ENCODE measurements at places on chromosomes 13 and 19.
A peak's percentile ranks its signal among the peaks of the same experiment; 100 is the strongest.

- DNase-seq, result no peak
Observed at GRCh38 chr13:110326263-110326904, 19.3 kb downstream of the COL4A2 start.

DNA sequence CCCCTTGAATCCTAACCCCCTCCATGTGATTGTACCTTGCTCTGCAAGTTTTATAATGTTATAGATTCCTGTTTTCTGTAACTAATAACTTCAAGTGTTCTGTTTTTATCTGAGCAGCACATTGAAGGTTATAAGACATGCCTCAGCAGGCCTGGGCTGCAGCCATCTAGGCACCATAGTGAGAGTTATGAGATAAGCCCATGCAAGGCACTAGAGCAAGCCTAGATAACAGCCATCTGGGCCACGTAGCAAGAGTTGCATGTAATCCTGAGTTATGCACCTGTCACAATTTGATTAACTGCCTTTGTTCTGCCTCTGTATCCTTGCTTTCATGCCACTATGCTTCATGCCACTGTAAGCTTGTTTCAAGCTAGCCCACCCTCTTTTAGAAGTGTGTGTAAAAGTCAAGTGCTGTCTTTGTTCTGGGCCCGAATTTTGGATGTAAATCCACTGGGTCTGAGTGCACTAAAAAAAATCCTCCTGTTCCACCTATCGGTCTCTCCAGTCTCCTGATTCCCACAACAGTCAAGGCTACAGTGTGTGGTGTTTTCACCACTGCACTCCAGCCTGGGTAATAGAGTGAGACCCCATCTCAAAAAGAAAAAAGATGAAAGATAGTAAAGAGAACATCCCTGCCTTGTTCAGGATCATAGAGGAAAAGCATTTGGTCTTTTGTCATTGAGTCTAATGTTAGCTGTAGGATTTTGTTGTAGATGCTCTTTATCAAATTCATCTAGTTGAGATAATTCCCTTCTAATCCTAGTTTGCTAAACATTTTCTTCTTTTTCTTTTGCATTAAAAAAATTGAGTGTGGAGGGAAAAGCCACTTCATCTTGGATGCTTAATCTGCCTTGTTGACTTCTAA, 16.0 kb upstream of the KBTBD6 start:
- no peak for DNase-seq

DNA sequence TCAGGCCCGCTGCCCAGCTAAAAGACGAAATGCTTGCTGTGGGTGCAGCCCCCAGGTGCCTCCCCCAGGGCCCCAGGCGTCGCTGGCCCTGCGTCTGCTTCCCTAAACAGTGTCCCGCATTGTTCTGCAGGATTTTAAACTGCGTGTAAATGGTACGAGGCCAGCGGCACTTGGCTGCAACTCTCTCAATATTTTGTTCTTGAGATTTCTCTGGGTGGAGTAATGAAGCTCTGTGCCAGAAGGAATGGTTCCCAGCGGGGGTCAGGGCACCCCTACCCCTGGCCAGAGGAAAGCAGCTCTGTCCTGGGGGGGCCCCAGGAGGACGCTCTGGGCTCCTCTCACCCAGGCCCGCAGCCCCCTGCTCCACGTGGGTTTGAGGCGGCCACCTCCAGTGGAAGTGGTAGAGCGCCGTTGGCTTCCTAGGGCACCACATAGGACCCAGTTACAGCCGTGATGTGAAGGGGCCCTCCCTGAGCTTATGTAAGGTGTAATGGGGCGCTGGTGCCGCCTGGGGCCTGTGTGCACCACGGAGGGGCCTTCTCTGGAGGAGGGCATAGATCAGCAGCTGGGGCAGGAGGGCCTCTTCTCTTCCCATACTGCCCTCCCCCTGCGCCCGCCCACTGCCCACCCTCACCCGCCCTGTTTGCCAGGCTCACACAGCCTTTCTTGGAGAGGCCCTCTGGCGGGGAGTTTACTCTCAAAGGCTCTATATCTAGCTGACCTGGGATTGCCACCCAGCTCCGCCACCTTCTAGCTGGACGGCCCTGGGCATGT, 19.8 kb downstream of the PAK4 start:
- no peak for DNase-seq

DNA sequence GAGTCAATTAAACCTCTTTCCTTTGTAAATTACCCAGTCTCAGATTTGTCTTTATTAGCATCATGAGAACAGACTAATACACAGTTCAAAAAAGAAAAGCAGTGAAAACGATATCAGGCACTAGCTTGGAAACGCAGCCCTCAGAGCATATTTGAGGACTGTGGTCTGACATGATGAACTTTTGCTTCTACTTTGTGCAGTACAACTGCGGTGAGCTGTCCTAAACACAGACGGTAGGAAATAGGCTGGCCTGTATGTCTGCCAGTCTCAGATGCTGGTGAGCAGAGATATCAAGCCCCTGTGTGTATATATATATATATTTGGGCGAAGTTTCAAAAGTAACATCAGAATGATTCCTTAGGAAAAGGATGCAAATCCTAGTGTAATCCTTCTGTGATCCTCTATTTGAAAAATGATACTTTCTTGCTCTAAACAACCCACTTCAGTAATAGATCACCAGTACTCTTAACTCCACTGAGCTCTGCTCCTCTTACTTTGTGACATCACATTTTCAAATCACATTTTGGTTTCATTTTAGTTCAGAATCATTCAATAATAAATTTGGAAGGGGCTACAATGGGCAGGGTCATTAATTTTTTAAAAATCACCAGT, 74.4 kb downstream of the TNFRSF19 start:
- DNase-seq, result no peak

GRCh38 chr19:16290692-16291091, 33.9 kb upstream of the KLF2 start:
- no peak for DNase-seq

DNA sequence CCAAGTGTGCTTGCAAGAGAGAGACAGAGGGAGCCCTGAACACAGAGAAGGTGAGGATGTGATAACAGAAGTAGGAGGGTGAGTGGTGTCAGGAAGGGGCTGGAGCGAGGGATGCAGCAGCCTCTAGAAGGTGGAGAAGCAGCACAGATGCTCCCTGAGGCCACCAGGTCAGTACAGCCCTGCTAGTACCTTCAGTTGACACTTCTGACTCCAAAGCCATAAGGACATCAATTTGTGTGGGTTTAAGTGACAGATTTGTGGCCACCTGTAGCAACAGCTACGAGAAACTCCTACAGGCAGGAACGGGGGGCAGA, 6.9 kb downstream of the ERICH4 start:
- DNase-seq, result no peak

DNA sequence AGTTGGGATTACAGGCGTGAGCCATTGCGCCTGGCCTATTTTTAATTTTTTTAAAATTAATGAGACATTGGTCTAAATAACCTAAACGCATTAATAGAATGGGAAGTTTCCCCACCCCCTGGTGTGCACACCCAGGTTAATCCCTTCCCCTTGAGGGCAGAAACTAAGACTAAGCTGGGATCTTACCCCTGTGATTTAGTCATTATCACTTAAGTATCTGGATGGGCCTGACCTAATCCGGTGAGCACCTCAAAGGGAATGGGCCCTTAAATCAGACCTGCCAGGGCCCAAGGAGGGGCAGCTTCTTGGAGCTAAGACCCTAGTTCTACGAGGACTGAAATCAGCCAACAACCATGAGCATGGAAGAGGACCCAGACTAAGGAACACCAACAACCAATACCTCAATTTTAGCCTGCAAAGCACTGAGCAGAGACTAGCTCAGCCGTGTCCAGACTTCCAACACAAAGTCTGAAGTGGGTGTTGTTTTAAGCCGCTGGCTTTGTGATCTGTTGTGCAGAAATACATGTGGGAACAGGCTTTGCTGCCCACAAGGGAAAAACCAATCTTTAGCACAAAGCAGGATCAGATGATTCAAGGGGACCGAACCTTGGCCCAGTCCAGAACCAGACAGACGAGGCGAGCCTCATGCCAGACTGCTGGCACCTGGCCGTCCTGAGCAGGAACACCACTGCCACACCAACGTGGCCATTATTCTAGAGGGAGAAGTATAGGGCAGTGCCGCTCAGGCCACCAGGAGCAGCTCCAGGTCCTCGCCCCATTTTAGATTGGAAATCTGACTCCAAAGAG, 7.1 kb downstream of the UBE2S start:
- DNase-seq, result no peak

DNA sequence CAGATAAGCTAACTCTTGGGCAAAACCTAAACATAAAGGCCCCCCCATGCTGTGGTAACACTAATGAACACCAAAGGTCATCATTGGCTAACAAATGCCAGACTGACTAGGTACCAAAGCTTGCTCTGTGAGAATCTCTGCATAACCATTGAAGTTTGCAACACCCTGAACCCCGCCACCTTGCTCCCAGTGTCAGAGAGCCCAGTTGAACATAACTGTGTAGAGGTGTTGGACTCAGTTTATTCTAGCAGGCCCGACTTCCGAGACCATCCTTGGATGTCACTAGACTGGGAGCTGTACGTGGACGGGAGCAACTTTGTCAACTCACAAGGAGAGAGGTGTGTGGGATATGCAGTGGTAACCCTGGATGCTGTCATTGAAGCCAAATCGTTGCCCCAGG, 602.2 kb downstream of the UQCRFS1 start:
- DNase-seq, result no peak

GRCh38 chr13:41916173-41916954, 44.5 kb downstream of the VWA8 start:
- DNase-seq, result no peak

GRCh38 chr13:91546900-91547299, 148.5 kb downstream of the GPC5 start:
- DNase-seq, result no peak

DNA sequence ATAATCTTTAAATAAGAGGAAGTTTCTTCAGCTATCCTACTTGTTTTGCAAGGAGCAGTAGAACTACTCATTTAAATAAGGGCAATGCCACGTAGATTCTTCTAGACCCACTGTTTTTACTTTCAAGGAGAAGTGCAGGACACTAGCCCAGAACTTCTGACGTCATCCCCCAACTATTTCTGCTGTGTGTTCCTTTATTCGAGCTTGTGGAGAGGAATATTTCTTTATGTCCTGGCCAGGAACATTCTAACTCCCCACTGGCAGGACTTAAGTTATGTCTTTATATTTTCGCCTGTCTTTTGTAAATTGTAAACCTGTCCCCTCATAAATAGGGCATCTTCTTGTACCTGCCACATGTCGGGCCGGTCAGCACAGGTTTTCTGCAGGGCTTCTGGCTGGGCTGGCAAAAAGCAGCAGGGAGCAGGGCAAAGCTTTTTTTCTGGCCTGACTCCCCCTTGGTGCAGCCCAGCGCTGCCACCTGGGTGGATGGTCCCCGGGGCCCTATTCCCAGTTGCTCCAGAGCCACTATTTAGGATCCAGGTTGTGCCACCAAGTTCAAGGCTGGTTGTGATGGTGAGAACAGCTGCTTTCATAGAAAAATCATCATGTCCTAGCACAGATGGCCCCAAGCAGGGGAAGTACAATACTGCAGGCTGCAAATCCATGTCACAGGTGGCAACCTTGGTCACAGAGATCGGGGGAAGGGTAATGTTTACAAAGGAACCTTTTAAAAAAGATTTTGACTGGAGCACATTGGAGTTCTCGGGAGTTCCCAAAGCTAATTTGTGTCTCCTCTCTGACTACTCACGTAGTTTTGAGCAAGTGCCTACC, 1.8 kb downstream of the MBNL2 start:
- no peak for DNase-seq

- no peak for DNase-seq
Observed at GRCh38 chr13:49643035-49643646, 14.8 kb downstream of the ARL11 start.

DNA sequence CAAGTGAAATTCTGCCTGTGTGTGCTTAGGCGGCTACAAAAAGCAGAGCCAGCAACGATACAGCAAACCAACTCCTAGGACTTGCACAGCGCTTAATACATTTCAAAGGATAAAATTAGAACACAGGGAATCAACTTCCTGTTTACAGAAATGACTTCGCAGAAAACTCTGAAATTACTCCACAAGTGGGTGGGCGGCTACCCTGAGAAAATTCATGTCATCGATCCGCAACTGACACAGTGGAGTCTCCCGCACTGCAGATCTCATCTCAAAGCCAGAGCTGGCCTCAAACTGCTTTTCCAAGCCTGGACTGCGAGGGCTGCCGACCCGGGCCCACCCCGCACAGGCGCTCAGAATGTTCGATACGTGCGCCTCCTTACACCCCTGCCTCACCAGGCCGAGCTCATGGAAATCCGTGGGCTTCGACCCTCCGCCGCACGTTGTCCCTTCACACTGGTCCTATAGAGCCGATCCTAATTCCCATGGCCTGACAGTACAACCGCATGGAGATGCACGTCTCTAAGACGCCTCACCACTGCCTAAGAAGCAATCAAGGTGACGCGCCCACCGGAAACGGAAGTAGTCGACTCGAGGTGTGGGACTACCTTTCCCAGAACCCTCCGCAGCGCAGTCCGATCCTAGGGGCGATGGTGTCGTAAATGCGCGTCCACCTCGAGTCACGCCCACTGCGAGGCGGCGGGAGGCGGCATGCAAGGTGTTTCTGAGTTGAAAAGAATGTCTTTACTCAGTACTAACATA, at the start of gene ZNF229:
TSS of gene ZNF229 (minus strand) at position 557 of the 759 bp plus-strand sequence. CDS start 5,625 bp downstream, outside the sequence.
- DNase-seq, result peak; percentile 13

DNA sequence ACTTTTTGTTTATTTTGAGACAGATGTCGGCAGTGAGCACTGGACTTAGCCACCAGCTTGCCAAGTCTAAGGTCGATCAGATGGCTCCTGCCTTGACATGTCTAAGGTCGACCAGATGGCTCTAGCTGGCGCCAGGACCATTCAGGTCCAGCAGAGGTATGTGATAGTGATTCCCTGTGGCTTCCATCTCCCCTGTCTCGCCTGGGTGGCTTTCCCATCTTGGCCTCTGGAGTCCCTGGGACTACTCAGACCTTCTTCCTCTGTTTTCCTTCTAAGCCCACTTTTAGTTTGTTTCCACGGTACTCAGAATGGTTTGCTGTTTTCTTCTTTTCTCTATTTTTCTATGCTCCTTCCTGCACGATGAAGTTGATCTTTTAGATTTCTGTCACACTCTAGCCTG, 1435.7 kb downstream of the UQCRFS1 start:
- DNase-seq, result no peak

- peak; percentile 5 for DNase-seq
Observed at GRCh38 chr13:46593398-46593797, 40.4 kb downstream of the LRCH1 start.

- no peak for DNase-seq
Observed at GRCh38 chr19:38145623-38146022, 78.4 kb downstream of the DPF1 start.

DNA sequence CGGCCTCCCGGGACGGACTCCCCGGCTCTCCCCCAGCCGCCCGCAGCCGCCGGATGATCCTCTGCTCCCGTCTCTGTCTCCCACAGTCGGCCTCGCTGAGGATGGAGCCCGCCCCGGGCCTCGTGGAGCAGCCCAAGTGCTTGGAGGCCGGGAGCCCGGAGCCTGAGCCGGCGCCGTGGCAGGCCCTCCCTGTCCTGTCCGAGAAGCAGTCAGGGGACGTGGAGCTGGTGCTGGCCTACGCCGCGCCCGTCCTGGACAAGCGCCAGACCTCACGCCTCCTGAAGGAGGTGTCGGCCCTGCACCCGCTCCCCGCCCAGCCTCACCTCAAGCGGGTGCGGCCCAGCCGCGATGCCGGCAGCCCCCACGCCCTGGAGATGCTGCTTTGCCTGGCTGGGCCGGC, 6.8 kb downstream of the ADAT3 start:
- no peak for DNase-seq

All from stimulated activated CD8-positive, alpha-beta memory T cell treated with anti-CD3 and anti-CD28 coated beads, Interleukin-7, amount 100 ng/mL, for 1 hour (primary cell).